ENCODE measurements at places on chromosomes 12 and 14.

DNA sequence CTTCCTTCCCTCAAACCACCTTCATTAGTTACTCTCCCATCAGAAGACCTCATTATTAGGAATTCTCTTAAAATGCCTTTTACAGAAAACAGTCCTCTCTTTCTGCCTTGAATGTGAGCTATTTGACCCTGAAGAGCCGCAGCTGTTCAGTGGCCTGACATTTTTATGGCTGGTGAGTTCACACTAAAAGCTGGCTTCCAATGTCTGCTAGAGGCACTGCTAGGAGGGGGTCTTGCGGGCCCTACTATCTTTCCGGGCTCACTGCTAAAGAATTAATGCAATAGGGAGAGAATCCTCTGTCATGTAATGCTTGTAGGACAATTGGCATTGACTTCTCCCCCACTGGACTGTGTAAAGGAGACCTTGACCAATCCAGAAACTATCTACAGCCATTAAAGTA, 87.7 kb downstream of the GPR135 start:
- no peak for DNase-seq

DNA sequence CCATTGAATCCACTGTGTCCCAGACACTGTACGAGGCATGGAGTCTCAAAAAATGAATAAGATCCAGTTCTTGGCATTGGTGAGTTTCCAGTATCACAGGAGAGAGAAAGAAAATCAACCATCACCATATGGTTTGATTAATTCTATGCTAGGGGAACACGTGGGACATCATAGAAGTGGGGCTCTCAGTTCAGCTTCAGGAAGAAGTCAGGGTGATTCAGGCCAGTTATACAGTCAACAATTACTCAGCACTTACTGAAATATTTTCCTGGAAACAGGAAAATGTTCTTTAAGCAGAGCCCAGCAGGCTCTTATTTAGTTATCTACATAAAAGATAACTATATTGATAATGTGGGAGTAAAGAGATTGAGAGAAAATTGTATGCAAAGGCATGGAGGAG, 407.2 kb downstream of the NOVA1 start:
- no peak for DNase-seq

- DNase-seq: no peak
Observed at GRCh38 chr12:9372202-9372601, 164.0 kb upstream of the PZP start.

GRCh38 chr12:131928080-131928710, 881 bp upstream of the PUS1 start:
- DNase-seq: no peak

GRCh38 chr12:48601013-48601756, 31.3 kb upstream of the LALBA start:
- no peak for DNase-seq

DNA sequence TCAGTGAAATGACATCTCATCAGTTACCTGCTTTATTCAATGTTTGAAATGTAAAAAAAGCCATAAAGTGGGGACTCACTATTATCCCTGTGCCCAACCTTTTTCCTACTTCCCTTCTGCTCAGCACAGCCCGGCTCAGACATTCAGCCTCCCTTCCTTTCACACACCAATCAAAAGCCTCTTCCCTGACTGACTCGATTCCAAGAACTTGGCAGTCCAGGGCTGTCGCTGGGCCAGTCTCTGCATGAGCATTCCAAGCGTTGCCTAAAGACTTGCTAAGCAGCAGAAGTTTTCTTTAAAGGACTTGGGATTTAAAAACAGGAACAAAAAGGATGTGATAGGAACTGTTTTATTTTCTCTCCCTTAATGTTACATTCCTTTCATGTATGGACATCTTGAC, 22.7 kb downstream of the ITPR2 start:
- DNase-seq: no peak

GRCh38 chr14:104350463-104351185, 212.2 kb downstream of the KIF26A start:
- no peak for DNase-seq
